ENCODE measurements at places on chromosomes 1 and 21. TPM values are rescaled to one million over a fixed set of nuclear protein-coding genes. Genes with fewer than 3 reads are reported as not detected.

The CD5L gene
- not detected for total RNA-seq

The TRIM46 gene
- 8.6 TPM for total RNA-seq

The PLOD1 gene
- 13.6 TPM for total RNA-seq

GRCh38 chr1:223258751-223259198 lies 105.2 kb downstream of the SUSD4 start:
- no peaks in the 10 kb centered on the region for H3K4me1 ChIP-seq
- no peak overlapping the region for H3K27ac ChIP-seq
- DNase-seq, result no peak
- H3K36me3 ChIP-seq, result no peaks in the 10 kb centered on the region
- H3K27me3 ChIP-seq, result no peaks in the 10 kb centered on the region

- H3K27me3 ChIP-seq, result no peaks in the 10 kb centered on the region
- no peak for DNase-seq
- peak overlapping the region; percentile 67 for H3K4me3 ChIP-seq
- peaks cover 49% of the 10 kb centered on the region for H3K36me3 ChIP-seq
- H3K4me1 ChIP-seq, result peaks cover 91% of the 10 kb centered on the region
- peak overlapping the region; percentile 0 for H3K27ac ChIP-seq
Observed at GRCh38 chr1:167510244-167510643, 8.1 kb downstream of the CD247 start.

GRCh38 chr1:194342484-194343262 lies 1156.3 kb upstream of the B3GALT2 start:
- peaks cover 18% of the 10 kb centered on the region for H3K4me1 ChIP-seq
- H3K36me3 ChIP-seq, result no peaks in the 10 kb centered on the region
- no peaks in the 10 kb centered on the region for H3K27me3 ChIP-seq
- no peak overlapping the region for H3K27ac ChIP-seq

DNA sequence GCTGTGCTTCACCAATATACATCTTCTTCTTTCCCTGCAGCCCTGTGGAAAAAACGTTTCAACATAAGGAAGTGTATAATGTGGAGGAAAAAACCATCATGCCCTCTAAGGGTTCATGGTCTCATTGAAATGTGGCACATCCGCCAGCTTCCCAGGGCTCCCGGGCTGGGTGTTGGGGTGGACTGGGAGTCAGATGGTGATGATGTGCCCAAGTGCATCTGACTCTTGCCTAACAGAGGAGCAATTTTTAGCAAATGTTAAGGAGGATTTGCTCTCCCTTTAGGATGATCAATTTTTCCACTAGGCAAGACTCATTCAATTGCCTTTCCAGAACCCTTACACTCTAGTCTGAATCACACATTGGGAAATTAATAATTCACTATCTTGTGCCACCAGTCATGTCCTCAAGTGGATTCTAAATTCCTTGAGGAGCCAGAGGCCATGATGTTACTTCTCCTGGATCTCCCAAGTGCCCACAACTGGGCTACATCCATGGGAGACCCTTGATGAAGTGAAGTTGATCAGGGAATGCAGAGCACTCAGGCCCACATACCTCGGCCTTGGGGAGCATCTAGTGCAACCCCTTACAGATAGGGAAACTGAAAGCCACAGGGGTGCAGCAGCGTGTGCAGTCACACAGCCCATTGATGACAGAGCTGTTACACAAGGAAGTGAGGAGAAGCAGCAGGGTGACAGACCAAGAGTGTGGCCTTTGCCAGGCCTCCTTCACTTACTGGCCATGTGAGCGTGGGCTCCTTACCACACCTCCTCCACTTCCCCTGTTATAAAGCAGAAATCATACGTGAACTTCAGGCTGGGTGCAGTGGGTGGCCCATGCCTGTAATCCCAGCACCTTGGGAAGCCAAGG lies 100.0 kb upstream of the SLC44A3 start:
- no peaks in the 10 kb centered on the region for H3K36me3 ChIP-seq
- peaks cover 31% of the 10 kb centered on the region for H3K27me3 ChIP-seq
- H3K4me1 ChIP-seq, result peaks cover 7% of the 10 kb centered on the region
- DNase-seq, result peak; percentile 16
- no peak overlapping the region for H3K27ac ChIP-seq
